ENCODE measurements at places on chromosomes 16 and 17. TPM values are rescaled to one million over a fixed set of nuclear protein-coding genes. Genes with fewer than 3 reads are reported as not detected.

The ALDH3A1 gene
- not detected for total RNA-seq

The EMC6 gene
- 37.2 TPM for total RNA-seq

The KCNJ2 gene
- total RNA-seq: 9.4 TPM

The IL32 gene
- total RNA-seq: 13.4 TPM

The MAFG gene
- 10.3 TPM for total RNA-seq

The ARMC7 gene
- total RNA-seq: 10.3 TPM

The CDC6 gene
- 2.4 TPM for total RNA-seq

The SBK1 gene
- total RNA-seq: 1.2 TPM

The NME2 gene
- 435 TPM for total RNA-seq

The SERPINF2 gene
- 0.43 TPM for total RNA-seq

The KRTAP3-1 gene
- total RNA-seq: not detected

The QPRT gene
- 53.0 TPM for total RNA-seq

The TBC1D26 gene
- 0.69 TPM for total RNA-seq

The DYNLRB2 gene
- not detected for total RNA-seq

The SCPEP1 gene
- 8.9 TPM for total RNA-seq

The SCN4A gene
- 0.15 TPM for total RNA-seq

Data from motor neuron (in vitro differentiated cells).